Right lobe of liver (tissue), 6 donors: ENCODE measurements at places on chromosomes 5 and 9.

DNA sequence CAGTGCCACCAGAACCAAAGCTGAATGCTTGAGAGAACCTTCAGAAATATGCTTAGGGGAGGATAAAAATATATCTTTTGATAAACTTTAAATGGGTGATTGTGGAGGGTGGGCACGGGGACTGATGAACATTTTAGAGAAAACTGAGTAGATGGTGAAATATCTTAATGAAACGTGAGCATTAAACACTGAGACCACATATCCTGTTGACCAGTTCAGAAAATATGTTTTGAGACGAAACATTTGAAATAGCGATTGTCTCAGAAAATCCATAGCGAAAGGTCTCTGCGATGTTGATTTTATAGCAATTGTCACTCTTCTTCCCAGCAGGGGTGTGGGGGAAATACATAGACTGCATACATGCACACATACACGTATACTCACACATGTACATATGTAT lies 231.0 kb downstream of the ESM1 start:
- no peaks in the 10 kb centered on the region for H3K4me1 ChIP-seq
- H3K36me3 ChIP-seq: no peaks in the 10 kb centered on the region
- no peak overlapping the region for H3K27ac ChIP-seq
- H3K4me3 ChIP-seq: no peak overlapping the region

DNA sequence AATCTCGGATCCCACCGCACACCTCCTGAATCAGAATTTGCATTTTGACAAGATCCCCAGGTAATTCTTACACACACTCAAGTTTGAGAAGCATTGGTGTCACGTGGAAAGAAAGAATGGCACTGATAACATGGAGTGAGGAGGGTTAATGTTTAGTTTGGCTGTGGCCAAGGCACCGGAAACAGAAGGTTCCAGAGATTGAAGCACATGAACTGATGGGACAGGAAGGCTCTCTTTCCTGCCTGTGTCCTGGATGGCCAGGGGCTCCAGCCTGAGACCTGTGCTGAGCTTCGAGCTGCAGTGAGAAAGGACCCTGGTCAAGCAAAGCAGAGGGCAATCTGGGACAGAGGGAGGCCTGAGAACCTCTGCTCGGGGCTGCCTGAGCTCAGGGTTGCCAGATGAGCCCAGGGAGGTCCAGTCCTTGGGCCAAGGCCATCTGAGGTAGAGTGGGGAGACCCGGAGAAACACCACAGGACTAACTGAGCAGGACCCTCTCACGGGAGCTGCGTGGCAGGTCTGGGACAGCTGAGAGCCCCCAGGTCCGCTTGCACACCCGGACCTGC lies 27.3 kb downstream of the AFAP1L1 start:
- no peak for DNase-seq
- H3K27me3 ChIP-seq: no peaks in the 10 kb centered on the region
- no peaks in the 10 kb centered on the region for H3K36me3 ChIP-seq
- no peak overlapping the region for H3K27ac ChIP-seq
- no peak overlapping the region for H3K4me3 ChIP-seq
- H3K4me1 ChIP-seq: no peaks in the 10 kb centered on the region

GRCh38 chr5:150489360-150490295 lies 18.3 kb upstream of the NDST1 start:
- H3K4me1 ChIP-seq: peaks cover 55% of the 10 kb centered on the region
- H3K27me3 ChIP-seq: no peaks in the 10 kb centered on the region
- H3K27ac ChIP-seq: peak overlapping the region; percentile 99
- no peak for DNase-seq
- no peak overlapping the region for H3K4me3 ChIP-seq

GRCh38 chr5:61802456-61802855 lies 470.4 kb downstream of the ZSWIM6 start:
- H3K36me3 ChIP-seq: no peaks in the 10 kb centered on the region
- no peak for DNase-seq
- H3K27ac ChIP-seq: no peak overlapping the region
- no peak overlapping the region for H3K4me3 ChIP-seq

- no peaks in the 10 kb centered on the region for H3K4me1 ChIP-seq
- no peak for DNase-seq
- no peaks in the 10 kb centered on the region for H3K36me3 ChIP-seq
- H3K27ac ChIP-seq: no peak overlapping the region
Measured at GRCh38 chr5:87827539-87827938, 414.8 kb upstream of the CCNH start.

DNA sequence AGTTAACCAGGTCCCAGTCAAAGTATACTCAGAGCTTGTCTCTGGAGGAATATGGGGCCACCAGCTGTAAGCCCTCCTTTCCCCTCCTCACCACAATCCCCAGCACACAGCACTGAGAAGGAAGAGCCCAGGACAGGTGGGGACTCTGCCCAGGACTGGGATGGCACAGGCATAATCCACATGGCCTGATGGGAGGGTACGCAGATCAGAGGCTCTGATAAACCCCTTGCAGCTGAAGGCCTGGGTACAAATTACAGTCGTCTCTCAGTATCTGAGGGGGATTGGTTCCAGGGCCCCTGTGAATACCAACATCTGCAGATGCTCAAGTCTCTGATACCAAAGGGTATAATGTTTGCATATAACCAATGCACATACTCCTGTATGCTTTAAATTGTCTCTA lies 245.8 kb downstream of the CRB2 start:
- no peak overlapping the region for H3K27ac ChIP-seq
- H3K36me3 ChIP-seq: no peaks in the 10 kb centered on the region
- DNase-seq: no peak
- no peaks in the 10 kb centered on the region for H3K4me1 ChIP-seq
- H3K4me3 ChIP-seq: no peak overlapping the region

DNA sequence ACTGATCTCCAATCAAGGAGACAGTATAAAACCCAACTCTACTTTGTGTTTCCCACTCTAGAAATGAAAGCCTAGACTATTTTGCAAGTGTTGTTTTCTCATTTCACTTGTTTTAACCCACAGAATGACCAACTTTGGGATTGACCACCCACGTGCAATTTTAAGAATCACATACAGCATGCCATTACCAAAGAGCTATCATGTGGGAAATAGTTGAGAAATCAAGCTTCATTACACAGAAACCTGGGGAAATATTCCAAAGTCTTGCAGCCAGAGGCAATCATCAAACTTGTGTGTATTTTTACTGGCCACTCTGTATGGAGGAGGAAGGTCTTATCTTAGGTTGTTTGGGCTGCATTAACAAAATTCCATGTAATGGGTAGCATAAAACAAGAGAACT lies 451.4 kb upstream of the DAB2 start:
- no peaks in the 10 kb centered on the region for H3K4me1 ChIP-seq
- DNase-seq: no peak
- no peaks in the 10 kb centered on the region for H3K36me3 ChIP-seq
- no peak overlapping the region for H3K27ac ChIP-seq

DNA sequence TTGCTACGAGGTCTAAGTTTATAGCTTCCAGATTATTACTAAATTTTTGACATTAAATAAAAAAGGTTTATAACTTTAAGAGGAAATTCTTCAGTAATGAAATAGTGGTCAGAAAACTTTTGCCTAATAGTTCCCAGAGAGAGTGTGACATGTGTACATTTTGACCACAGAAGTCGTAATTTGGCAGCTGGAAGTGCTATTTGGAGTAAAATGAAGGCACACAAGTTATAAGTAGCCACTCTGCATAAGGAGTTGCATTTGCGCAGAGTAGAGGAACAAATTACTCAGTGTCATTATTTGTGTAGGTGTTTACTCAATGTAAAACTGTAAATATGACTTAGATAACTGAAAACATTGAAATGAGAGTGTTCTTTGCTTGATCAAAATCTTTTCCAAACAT lies 408.4 kb downstream of the CCDC171 start:
- DNase-seq: no peak
- no peaks in the 10 kb centered on the region for H3K4me1 ChIP-seq
- no peaks in the 10 kb centered on the region for H3K27me3 ChIP-seq
- H3K27ac ChIP-seq: no peak overlapping the region
- H3K36me3 ChIP-seq: no peaks in the 10 kb centered on the region

GRCh38 chr5:50420343-50420935 lies 20.6 kb downstream of the EMB start:
- H3K36me3 ChIP-seq: no peaks in the 10 kb centered on the region
- no peak overlapping the region for H3K4me3 ChIP-seq
- no peaks in the 10 kb centered on the region for H3K4me1 ChIP-seq
- no peaks in the 10 kb centered on the region for H3K27me3 ChIP-seq

GRCh38 chr5:161719157-161719556 lies 33.6 kb downstream of the GABRA6 start:
- H3K36me3 ChIP-seq: no peaks in the 10 kb centered on the region
- H3K27me3 ChIP-seq: no peaks in the 10 kb centered on the region
- no peaks in the 10 kb centered on the region for H3K4me1 ChIP-seq
- H3K27ac ChIP-seq: no peak overlapping the region

GRCh38 chr5:56507351-56507930 lies 274.3 kb upstream of the ANKRD55 start:
- DNase-seq: no peak
- no peaks in the 10 kb centered on the region for H3K27me3 ChIP-seq
- no peak overlapping the region for H3K4me3 ChIP-seq
- H3K36me3 ChIP-seq: no peaks in the 10 kb centered on the region
- no peak overlapping the region for H3K27ac ChIP-seq
- no peaks in the 10 kb centered on the region for H3K4me1 ChIP-seq

- no peaks in the 10 kb centered on the region for H3K27me3 ChIP-seq
- H3K4me1 ChIP-seq: no peaks in the 10 kb centered on the region
- no peak overlapping the region for H3K4me3 ChIP-seq
- peak; percentile 45 for DNase-seq
- no peak overlapping the region for H3K27ac ChIP-seq
Measured at GRCh38 chr9:78695519-78695918, 398.6 kb downstream of the PSAT1 start.

DNA sequence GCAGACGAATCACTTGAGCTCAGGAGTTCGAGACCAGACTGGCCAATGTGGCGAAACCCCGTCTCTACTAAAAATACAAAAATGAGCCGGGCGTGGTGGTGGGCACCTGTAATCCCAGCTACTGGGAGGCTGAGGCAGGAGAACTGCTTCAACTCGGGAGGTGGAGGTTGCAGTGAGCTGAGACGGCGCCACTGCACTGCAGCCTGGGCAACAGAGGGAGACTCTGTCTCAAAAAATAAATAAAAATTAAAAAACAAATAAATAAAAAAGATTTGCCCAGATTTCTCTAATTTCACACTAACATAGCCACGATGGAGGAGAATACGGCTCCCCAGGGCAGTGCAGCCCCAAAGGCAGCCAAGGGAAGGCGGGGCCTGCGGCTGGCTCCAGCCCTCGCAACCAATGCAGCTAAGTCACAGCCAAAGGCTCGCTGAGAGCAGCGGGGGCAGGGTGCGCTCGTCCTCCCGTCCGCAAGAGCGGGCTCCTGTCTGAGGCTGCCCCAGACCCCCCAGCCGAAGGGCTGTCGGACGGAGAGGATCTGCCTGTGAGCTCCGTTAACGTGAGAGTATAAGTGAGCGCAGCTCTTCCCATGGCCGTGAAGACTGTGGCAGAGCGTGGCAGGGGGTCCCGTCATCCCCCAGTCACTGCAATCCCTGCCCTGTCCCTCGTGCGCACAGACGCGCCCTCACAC lies 43.5 kb downstream of the SLC12A7 start:
- no peaks in the 10 kb centered on the region for H3K27me3 ChIP-seq
- no peak overlapping the region for H3K4me3 ChIP-seq
- H3K27ac ChIP-seq: no peak overlapping the region
- H3K36me3 ChIP-seq: no peaks in the 10 kb centered on the region
- H3K4me1 ChIP-seq: no peaks in the 10 kb centered on the region

- no peaks in the 10 kb centered on the region for H3K36me3 ChIP-seq
- no peak for DNase-seq
- no peak overlapping the region for H3K4me3 ChIP-seq
- no peaks in the 10 kb centered on the region for H3K4me1 ChIP-seq
- no peaks in the 10 kb centered on the region for H3K27me3 ChIP-seq
Measured at GRCh38 chr5:144183254-144183889, 12.7 kb downstream of the KCTD16 start.
